ENCODE measurements at places on chromosomes 6 and 20. TPM values are rescaled to one million over a fixed set of nuclear protein-coding genes. Genes with fewer than 3 reads are reported as not detected.

Gene NKAIN2
- total RNA-seq = 0.22 TPM

DNA sequence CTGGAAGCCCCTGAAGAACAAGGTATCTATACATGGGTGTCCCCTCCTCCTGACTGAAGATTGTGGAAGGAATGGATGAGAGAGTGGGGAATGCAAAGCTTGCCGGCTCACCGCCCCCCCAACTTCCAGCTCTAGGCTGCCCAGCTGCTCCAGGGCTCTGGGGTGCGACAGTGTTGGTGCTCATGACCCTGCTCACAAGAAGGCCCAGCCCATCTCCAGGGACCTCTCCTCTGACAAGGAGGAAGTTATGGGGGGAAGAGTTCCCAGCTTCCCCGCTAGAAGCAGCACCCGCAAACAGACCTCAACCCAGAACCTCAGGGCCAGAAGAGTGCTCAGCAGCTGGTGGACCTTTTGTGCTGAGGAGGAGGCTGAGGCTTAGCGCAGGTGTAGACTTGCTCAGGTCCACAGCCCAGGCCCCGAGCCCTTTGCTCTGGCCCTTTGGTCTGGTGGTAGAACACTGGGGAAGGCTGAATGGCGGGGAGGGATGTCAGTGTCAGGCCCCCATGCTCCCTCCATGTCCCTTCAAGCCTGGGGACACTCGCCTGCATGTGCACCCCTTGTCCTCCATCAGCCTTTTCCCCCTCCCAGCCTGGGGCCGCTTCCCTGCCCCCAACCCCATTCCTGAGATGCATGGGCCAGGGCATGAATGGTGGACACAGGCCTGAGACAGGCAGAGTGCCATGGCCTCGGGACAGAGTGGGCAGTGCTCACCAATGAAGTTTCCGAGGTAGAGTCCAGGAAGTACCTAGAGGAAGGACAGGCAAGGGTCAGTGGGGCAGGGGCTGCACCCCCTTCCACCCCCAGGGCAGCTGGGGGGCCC, 1.3 kb downstream of the DUSP15 start:
- peak overlapping the region; percentile 76 for H3K4me3 ChIP-seq
- no peaks in the 10 kb centered on the region for H3K36me3 ChIP-seq
- no peak for DNase-seq
- peaks cover 14% of the 10 kb centered on the region for H3K27me3 ChIP-seq
- peaks cover 22% of the 10 kb centered on the region for H3K4me1 ChIP-seq
- H3K27ac ChIP-seq = no peak overlapping the region

- DNase-seq = no peak
- H3K36me3 ChIP-seq = peaks cover 20% of the 10 kb centered on the region
- H3K4me1 ChIP-seq = peaks cover 35% of the 10 kb centered on the region
- H3K4me3 ChIP-seq = peak overlapping the region; percentile 78
- H3K27me3 ChIP-seq = no peaks in the 10 kb centered on the region
- H3K27ac ChIP-seq = peak overlapping the region; percentile 82
These were observed 523 bp downstream of the MRPS10 start for GRCh38 chr6:42217157-42217518.

DNA sequence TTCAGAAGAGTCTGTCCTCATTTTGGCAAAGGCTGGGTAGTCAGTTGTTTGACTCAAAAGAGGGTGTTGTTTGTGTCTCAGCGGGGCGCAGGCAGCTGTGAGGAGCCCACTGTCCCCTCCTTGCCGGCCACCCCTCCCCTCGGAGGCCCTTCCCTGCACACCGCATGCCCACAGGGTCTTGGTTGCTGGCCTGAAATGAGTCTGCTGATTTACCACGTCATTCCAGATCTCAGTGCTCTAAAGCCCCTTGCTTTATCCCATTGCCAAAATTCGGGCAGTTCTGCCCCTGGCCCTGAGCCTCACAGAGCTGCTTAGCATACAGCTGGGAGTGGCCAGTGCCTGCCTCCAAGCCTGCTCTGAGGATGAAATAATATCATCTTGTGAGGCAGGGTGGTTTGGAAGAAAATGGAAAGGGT, 220.7 kb downstream of the UST start:
- no peak overlapping the region for H3K27ac ChIP-seq
- no peak overlapping the region for H3K4me3 ChIP-seq
- H3K27me3 ChIP-seq = peaks cover 16% of the 10 kb centered on the region
- no peak for DNase-seq

Gene COL12A1
- 12.2 TPM for total RNA-seq

DNA sequence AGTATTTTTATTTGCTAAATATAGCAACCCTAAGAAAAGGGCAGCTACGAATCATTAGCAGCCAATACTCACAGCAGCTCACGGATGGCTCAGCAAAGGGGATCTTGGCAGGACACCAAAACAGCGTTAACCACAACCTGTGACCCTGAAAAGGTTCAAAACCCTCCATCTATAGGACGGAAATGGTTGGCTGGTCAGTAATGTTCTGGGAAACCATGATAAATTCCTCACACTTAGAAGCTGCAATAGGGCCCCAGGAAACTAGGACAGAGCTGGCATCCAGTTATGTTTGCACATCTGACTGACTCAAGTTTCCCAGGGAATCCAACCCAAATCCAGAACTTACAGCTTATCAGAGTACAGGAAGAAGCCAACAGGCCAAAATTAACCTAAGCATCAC, 30.9 kb upstream of the PTPRT start:
- no peaks in the 10 kb centered on the region for H3K4me1 ChIP-seq
- H3K27me3 ChIP-seq = peaks cover 66% of the 10 kb centered on the region
- no peak for DNase-seq
- H3K36me3 ChIP-seq = no peaks in the 10 kb centered on the region
- no peak overlapping the region for H3K4me3 ChIP-seq

GRCh38 chr20:37901240-37901639, 1.7 kb upstream of the VSTM2L start:
- H3K27me3 ChIP-seq = peaks cover 90% of the 10 kb centered on the region
- H3K4me1 ChIP-seq = peaks cover 42% of the 10 kb centered on the region
- no peak for DNase-seq
- no peak overlapping the region for H3K4me3 ChIP-seq
- no peak overlapping the region for H3K27ac ChIP-seq
- H3K36me3 ChIP-seq = no peaks in the 10 kb centered on the region

- H3K36me3 ChIP-seq = peaks cover 12% of the 10 kb centered on the region
- H3K4me3 ChIP-seq = peak overlapping the region; percentile 97
- DNase-seq = no peak
- peak overlapping the region; percentile 98 for H3K27ac ChIP-seq
- H3K27me3 ChIP-seq = no peaks in the 10 kb centered on the region
These were observed 1.4 kb downstream of the RPRD1B start for GRCh38 chr20:38034961-38035360.

- peaks cover 7% of the 10 kb centered on the region for H3K4me1 ChIP-seq
- no peak for DNase-seq
- no peak overlapping the region for H3K27ac ChIP-seq
These were observed 53.7 kb upstream of the SLCO4A1 start for GRCh38 chr20:62588458-62589149.

Gene BPIFB2
- total RNA-seq = not detected

GRCh38 chr6:9121549-9121948, 686.2 kb upstream of the SLC35B3 start:
- no peaks in the 10 kb centered on the region for H3K4me1 ChIP-seq
- DNase-seq = no peak
- no peaks in the 10 kb centered on the region for H3K36me3 ChIP-seq
- no peak overlapping the region for H3K4me3 ChIP-seq
- H3K27me3 ChIP-seq = no peaks in the 10 kb centered on the region

DNA sequence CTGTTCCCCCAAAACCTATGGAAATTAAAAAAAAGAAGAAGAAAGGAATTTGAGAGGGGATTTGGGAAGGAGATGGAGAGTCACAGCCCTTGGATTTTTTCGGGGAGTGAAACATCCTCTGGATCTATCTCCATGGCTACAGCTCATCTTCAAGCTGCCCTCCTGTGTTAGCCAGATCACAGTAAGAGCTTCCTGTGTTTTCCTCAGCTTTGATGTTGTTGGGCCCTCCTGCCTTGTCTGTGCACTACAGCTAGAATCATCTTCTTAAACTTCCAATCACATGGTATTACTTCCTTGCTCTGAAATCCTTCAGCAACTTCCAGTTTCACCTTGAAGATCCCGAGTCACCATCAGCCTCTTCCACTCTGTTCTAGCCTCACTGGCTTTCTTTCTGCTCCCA, 207.8 kb upstream of the ZFP64 start:
- H3K4me1 ChIP-seq = no peaks in the 10 kb centered on the region
- no peak overlapping the region for H3K27ac ChIP-seq
- DNase-seq = no peak
- H3K4me3 ChIP-seq = no peak overlapping the region
- H3K27me3 ChIP-seq = peaks cover 5% of the 10 kb centered on the region

GRCh38 chr6:16840725-16841124, 79.5 kb upstream of the ATXN1 start:
- no peak overlapping the region for H3K27ac ChIP-seq
- H3K27me3 ChIP-seq = no peaks in the 10 kb centered on the region
- no peak for DNase-seq
- no peaks in the 10 kb centered on the region for H3K36me3 ChIP-seq
- peaks cover 21% of the 10 kb centered on the region for H3K4me1 ChIP-seq

Data from left ventricle myocardium inferior (tissue), 1 donor.